SK-N-SH treated with all-trans-retinoic acid at 6 μM for 48 hours (cell line): ENCODE measurements at places on chromosomes 13 and 19.
A peak's percentile ranks its signal among the peaks of the same experiment; 100 is the strongest.

GRCh38 chr19:11577451-11578257, at the start of gene ACP5:
ACP5 (minus strand) TSS chr19:11577645; CDS start chr19:11577317, 328 bp downstream.
- ATAC-seq = no peak

DNA sequence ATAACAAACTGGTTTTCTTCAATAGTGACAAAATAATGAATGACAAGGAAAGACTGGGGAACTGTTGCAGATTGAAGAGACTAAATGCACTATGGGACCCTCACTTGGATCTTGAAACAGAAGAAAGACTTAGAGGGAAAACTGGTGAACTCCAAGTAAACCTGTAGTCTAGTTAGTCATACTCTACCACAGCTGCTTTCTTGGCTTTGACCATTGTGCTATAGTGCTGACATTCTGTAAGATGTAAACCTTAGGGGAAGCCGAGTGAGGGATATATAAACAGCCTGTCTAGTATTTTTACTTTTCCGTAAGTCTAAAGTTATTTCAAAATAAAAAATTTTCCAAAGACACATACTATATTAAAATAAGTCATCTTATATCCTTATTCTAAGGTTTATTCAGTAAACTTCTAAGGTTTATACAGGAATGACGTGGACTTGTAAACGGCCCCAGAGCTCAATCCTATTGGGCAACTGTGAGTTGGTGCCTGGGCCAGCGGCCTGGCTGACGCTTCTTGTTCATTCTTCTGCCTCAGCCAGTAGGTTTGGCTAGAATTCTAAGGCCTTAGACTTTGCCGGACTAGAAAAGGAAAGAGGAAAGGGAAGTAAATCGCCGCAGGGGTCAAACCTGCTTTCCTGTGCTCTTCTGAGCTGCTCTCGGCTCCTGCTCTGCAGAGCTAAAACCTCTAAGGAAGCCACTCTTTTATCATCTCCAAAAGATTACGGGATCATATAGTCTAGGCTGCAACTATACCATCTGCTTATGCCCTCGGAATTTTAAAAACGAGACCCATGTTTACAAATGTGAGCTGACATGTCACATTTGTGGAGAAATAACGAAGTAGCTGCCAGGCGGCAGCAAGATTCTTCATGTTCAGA, 33.6 kb upstream of the UBE2L5 start:
- no peak for ATAC-seq

- peak; percentile 75 for ATAC-seq
These were observed at the start of gene TRMT1 for GRCh38 chr19:13116282-13117175. TRMT1 (minus strand) TSS chr19:13116740; CDS start chr19:13116399, 341 bp downstream.

- ATAC-seq = peak; percentile 15
These were observed at the start of gene TSC22D1 for GRCh38 chr13:44575741-44576350. TSC22D1 (minus strand) TSS chr13:44576330; CDS start chr13:44576074, 256 bp downstream.

- peak; percentile 52 for ATAC-seq
These were observed 47.8 kb upstream of the TCF3 start for GRCh38 chr19:1699998-1700732.
